ENCODE measurements at places on chromosomes 7 and 10. TPM values are rescaled to one million over a fixed set of nuclear protein-coding genes. Genes with fewer than 3 reads are reported as not detected.
A peak's percentile ranks its signal among the peaks of the same experiment; 100 is the strongest.

DNA sequence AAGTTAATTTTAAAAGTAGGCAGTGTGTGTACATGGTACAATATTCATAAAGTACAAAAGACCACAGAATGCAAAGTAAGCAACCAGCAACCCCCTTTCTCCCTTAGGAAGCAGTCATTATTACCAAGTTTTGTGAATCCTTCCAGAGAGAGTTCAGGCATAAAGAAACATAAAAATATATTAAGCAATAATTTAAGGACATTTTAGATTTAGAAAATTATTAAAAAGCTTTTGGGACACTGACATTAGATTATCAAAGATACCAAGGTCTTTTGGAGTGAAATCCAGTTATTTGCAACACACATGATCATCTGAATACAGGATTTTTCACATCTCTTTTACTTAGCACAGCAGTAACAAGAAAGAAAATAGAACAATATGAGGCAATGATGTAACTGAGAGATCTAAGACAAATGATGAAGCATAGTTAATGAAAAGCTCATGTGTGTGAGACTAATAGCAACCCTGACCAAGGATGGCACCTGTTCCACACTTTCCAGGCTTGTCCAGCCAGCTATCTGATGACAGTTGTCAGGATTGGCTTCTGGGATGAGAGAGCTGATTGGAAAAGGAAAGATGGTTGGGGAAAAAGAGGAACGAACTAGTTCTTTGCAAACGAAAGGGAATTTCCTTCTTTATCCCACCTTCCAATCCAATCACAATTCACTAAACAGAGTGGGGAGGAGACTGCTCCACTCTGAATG is 115.5 kb upstream of the LAMB4 start:
- DNase-seq = no peak
- H3K27me3 ChIP-seq = no peaks in the 10 kb centered on the region

- H3K4me3 ChIP-seq = no peak overlapping the region
- H3K36me3 ChIP-seq = no peaks in the 10 kb centered on the region
- no peak overlapping the region for H3K27ac ChIP-seq
- no peak for DNase-seq
- H3K27me3 ChIP-seq = no peaks in the 10 kb centered on the region
- H3K4me1 ChIP-seq = peaks cover 17% of the 10 kb centered on the region
Measured at GRCh38 chr10:32413513-32413912, 32.4 kb upstream of the CCDC7 start.

- no peak for DNase-seq
- H3K27me3 ChIP-seq = no peaks in the 10 kb centered on the region
- H3K4me1 ChIP-seq = peaks cover 22% of the 10 kb centered on the region
- no peak overlapping the region for H3K4me3 ChIP-seq
- H3K36me3 ChIP-seq = no peaks in the 10 kb centered on the region
Measured at GRCh38 chr7:151699928-151700319, 177.0 kb downstream of the PRKAG2 start.

- H3K36me3 ChIP-seq = no peaks in the 10 kb centered on the region
- no peaks in the 10 kb centered on the region for H3K27me3 ChIP-seq
- H3K4me3 ChIP-seq = no peak overlapping the region
Measured at GRCh38 chr7:46175221-46175620, 254.1 kb upstream of the IGFBP3 start.

DNA sequence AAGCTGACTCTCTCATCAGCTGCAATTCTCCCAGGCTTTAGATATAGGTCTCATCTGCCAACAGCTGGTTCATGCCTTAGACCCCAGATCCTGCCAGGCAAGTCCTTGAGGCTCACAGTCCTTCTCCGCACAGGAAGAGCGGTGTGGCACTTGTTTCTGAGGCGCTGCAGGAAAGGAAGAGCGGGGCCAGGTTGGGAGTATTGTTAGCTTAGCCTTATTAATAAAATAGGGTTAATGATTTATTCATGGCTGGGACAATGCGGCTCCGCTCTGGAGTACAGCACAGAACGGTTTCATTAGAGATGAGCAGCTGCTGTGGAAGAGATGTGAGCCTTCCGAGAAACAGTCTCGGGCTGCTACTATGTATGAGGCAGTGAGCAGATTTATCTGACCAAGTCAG is 78.1 kb downstream of the FZD1 start:
- H3K36me3 ChIP-seq = no peaks in the 10 kb centered on the region
- H3K27me3 ChIP-seq = no peaks in the 10 kb centered on the region
- no peak for DNase-seq
- no peaks in the 10 kb centered on the region for H3K4me1 ChIP-seq
- H3K27ac ChIP-seq = no peak overlapping the region

- H3K27ac ChIP-seq = no peak overlapping the region
- no peaks in the 10 kb centered on the region for H3K4me1 ChIP-seq
- H3K4me3 ChIP-seq = no peak overlapping the region
- no peak for DNase-seq
Measured at GRCh38 chr7:51471981-51472296, 155.3 kb upstream of the COBL start.

- peaks cover 76% of the 10 kb centered on the region for H3K36me3 ChIP-seq
- peak overlapping the region; percentile 23 for H3K27ac ChIP-seq
- peak; percentile 3 for DNase-seq
- H3K4me1 ChIP-seq = peaks cover 63% of the 10 kb centered on the region
- H3K4me3 ChIP-seq = no peak overlapping the region
- H3K27me3 ChIP-seq = no peaks in the 10 kb centered on the region
Measured at GRCh38 chr7:44077061-44077460, 5.3 kb downstream of the POLM start.

Gene SERPINE1
- total RNA-seq = 7.2 TPM

Gene ARMC3
- not detected for total RNA-seq

Data from psoas muscle (tissue), 8 donors.